Activated T-cell treated with anti-CD3 and anti-CD28 coated beads, Interleukin-2, amount 50 U/mL, for 72 hours (primary cell): ENCODE measurements at places on chromosomes 1 and 21. TPM values are rescaled to one million over a fixed set of nuclear protein-coding genes. Genes with fewer than 3 reads are reported as not detected.

GRCh38 chr1:194369060-194369459 lies 1182.6 kb upstream of the B3GALT2 start:
- H3K36me3 ChIP-seq: no peaks in the 10 kb centered on the region
- no peak overlapping the region for H3K27ac ChIP-seq
- H3K4me3 ChIP-seq: no peak overlapping the region
- no peaks in the 10 kb centered on the region for H3K4me1 ChIP-seq

DNA sequence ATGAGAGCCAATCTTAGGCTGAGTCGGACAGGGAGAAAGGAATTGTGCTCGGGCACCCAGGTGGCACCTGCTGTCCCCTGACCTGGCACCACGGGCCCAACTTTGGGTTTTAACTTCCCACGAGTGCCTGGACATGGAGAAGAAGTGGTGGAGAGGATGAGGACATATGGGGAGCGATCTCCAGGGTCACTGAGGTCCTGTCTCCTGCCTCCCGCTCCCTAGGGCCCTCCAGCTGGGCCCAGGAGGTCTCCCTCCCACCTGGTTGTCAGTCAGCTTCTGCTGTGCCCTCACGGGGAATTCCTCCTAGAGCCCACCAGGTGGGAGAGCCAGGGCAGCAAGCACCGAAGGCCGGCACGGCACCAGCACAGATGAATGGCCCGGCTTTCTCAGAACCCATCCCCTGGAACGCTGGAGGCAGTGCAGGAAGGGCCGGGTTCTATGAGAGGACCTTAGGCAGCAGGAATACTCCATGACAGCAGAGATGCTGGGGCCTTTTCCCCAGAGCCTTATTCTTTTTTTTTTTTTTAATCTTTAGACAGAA lies 435.5 kb downstream of the CAMTA1 start:
- no peaks in the 10 kb centered on the region for H3K36me3 ChIP-seq
- no peaks in the 10 kb centered on the region for H3K4me1 ChIP-seq
- H3K27me3 ChIP-seq: peaks cover 27% of the 10 kb centered on the region

GRCh38 chr1:111990026-111990877 lies 784 bp upstream of the KCND3 start:
- H3K4me3 ChIP-seq: peak overlapping the region; percentile 81
- peaks cover 76% of the 10 kb centered on the region for H3K27me3 ChIP-seq
- H3K4me1 ChIP-seq: peaks cover 7% of the 10 kb centered on the region
- H3K36me3 ChIP-seq: no peaks in the 10 kb centered on the region
- H3K27ac ChIP-seq: no peak overlapping the region

GRCh38 chr1:55959136-55959548 lies 620.2 kb downstream of the PLPP3 start:
- no peak overlapping the region for H3K27ac ChIP-seq
- H3K27me3 ChIP-seq: peaks cover 6% of the 10 kb centered on the region

The PLA2G4A gene
- total RNA-seq: 4.9 TPM

GRCh38 chr1:155504207-155504606 lies 58.4 kb downstream of the ASH1L start:
- H3K4me1 ChIP-seq: peaks cover 45% of the 10 kb centered on the region
- no peak for DNase-seq
- H3K27ac ChIP-seq: peak overlapping the region; percentile 23

GRCh38 chr1:172628401-172628800 lies 30.5 kb upstream of the FASLG start:
- peaks cover 54% of the 10 kb centered on the region for H3K4me1 ChIP-seq
- H3K27me3 ChIP-seq: peaks cover 9% of the 10 kb centered on the region
- H3K4me3 ChIP-seq: no peak overlapping the region
- no peak for DNase-seq
- peaks cover 3% of the 10 kb centered on the region for H3K36me3 ChIP-seq

The CD84 gene
- 10.2 TPM for total RNA-seq

DNA sequence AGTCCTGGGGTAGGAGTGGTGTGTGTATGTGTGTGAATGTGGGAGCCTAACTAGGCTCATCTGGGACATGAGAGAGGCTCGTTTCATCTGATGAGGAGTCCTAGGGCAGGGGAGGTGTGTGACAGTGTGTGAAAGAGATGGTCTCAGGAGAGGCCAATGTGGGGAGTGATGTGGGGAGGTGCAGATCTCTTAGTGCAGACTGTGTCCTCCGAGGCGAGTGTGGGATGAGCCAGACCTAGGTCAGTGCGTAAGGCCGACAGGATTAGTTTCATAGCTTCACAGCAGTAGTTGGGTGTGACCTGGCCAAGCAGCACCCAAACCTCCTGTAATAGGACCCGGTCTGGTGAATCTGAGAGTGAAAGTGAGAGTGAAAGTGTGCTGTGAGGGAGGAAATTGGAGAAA lies 94.7 kb downstream of the LIPI start:
- no peak overlapping the region for H3K27ac ChIP-seq
- no peak for DNase-seq
- peaks cover 3% of the 10 kb centered on the region for H3K36me3 ChIP-seq

The GNAT2 gene
- 0.17 TPM for total RNA-seq

- no peaks in the 10 kb centered on the region for H3K27me3 ChIP-seq
- no peaks in the 10 kb centered on the region for H3K4me1 ChIP-seq
- no peak overlapping the region for H3K4me3 ChIP-seq
- DNase-seq: no peak
These were observed 14.0 kb upstream of the PABPC4 start for GRCh38 chr1:39590546-39590945.

GRCh38 chr1:27058966-27059669 lies 46.5 kb upstream of the TENT5B start:
- no peak overlapping the region for H3K4me3 ChIP-seq
- no peaks in the 10 kb centered on the region for H3K4me1 ChIP-seq
- H3K27me3 ChIP-seq: no peaks in the 10 kb centered on the region

GRCh38 chr1:175530183-175530582 lies 213.2 kb downstream of the TNR start:
- no peak overlapping the region for H3K4me3 ChIP-seq
- DNase-seq: no peak
- no peak overlapping the region for H3K27ac ChIP-seq
- peaks cover 18% of the 10 kb centered on the region for H3K27me3 ChIP-seq
- H3K4me1 ChIP-seq: no peaks in the 10 kb centered on the region

DNA sequence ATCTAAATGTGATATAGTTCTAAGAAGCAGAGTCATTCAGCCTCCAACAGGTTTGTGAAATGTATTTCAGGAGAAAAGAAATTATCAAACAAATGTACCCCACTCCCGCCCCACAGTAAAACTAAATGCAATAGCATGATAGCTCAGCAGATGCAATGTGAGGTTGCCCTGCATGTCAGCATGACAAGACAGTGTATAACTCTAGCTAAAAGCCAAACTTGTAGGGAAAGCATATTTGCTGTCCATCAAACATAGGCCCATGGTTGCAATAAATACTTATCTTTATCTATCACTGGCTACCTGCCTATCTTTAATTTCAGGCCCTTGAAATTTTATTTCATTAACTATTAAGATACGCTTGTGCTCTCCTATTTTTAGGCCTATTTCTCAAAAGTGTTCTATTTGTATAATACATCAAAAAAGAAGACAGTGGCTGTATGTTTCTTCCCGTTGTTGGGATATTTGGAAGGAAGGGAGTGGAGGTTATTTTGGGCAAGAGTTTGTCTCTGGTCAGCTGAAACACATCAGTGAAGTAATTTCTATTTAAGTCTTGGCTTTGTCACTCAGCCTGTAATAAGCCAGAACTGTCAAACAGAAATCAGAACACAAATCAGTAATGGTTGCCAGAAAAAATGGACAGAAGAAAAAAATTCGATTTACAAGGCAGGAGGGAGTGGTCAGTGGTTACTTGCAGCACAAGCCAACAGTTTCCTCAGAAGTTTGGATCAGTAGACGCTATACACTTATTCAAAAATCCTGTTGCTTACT lies 307.4 kb upstream of the ADGRL2 start:
- no peak overlapping the region for H3K4me3 ChIP-seq
- H3K27ac ChIP-seq: no peak overlapping the region
- H3K36me3 ChIP-seq: peaks cover 4% of the 10 kb centered on the region
- H3K27me3 ChIP-seq: no peaks in the 10 kb centered on the region
- no peaks in the 10 kb centered on the region for H3K4me1 ChIP-seq
- no peak for DNase-seq

The LCA5L gene
- not detected for total RNA-seq

DNA sequence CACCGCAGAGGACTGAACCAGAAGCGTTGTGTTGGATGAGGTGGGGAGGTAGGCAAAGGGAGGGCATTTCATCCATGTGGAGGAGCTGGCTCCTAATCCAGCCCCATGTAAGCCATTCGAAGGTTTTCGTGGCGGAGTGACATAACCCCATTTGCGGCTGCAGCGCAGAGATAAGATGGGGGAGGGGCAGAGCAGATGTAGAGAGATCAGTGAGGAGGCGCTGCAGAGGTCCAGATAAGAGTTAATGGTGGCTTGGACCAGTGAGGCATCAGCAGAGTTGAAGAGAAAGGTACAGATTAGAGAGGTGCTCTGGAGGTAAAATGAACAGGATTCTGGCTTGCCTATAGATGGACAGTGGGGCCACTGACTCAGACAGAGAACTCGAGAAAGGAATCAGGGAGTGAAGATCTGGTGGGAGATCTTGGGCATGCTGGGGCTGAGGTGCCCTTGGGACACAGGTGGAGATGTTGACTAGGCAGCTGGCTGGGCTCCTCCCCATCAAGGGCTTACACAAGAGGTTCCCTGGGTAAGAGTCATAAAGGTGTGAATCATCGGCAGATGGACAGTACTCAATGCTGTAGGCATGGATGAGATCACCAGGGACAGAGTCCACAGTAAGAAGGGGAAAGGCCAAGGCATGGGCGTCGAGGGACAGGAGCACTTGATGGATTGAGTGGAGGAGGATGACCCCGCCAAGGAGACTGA lies 7.8 kb upstream of the PTPRF start:
- DNase-seq: no peak
- H3K27ac ChIP-seq: no peak overlapping the region
- H3K4me3 ChIP-seq: no peak overlapping the region
- peaks cover 49% of the 10 kb centered on the region for H3K27me3 ChIP-seq
- no peaks in the 10 kb centered on the region for H3K36me3 ChIP-seq

The ATP6V1G3 gene
- not detected for total RNA-seq

- H3K27ac ChIP-seq: no peak overlapping the region
- no peak for DNase-seq
- H3K27me3 ChIP-seq: no peaks in the 10 kb centered on the region
- H3K4me1 ChIP-seq: peaks cover 13% of the 10 kb centered on the region
- peaks cover 11% of the 10 kb centered on the region for H3K36me3 ChIP-seq
These were observed 115.7 kb downstream of the LIPI start for GRCh38 chr21:14095056-14095455.

The HPDL gene
- total RNA-seq: 5.9 TPM

- peaks cover 71% of the 10 kb centered on the region for H3K27me3 ChIP-seq
- H3K4me1 ChIP-seq: peaks cover 22% of the 10 kb centered on the region
- DNase-seq: no peak
- no peaks in the 10 kb centered on the region for H3K36me3 ChIP-seq
These were observed 20.3 kb upstream of the LMX1A start for GRCh38 chr1:165376811-165377311.

The RALGPS2 gene
- total RNA-seq: 16.5 TPM

DNA sequence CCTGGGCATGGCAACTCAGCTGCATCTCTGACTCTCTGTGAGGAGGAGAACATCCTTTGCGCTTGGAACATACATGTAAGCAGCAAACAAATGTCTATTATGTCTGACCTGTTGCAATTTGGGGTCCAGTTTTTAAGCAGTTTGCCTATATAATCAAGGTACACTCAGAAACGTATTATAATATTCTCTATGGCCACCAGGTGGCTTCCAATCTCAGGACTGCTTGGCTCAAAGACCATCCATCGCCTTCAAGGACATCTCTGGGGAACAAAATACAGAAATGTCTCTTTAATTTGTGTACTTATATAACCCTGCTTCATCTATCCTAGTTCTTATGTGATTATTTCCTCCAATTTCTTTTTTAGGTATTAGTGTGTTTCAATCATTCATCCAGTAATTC lies 227.2 kb downstream of the OLFM3 start:
- no peak overlapping the region for H3K27ac ChIP-seq
- H3K4me3 ChIP-seq: no peak overlapping the region
- H3K27me3 ChIP-seq: peaks cover 6% of the 10 kb centered on the region
- no peak for DNase-seq

GRCh38 chr1:109993885-109994284 lies 9.3 kb downstream of the AHCYL1 start:
- peak overlapping the region; percentile 91 for H3K27ac ChIP-seq
- H3K4me1 ChIP-seq: peaks cover 46% of the 10 kb centered on the region
- H3K36me3 ChIP-seq: no peaks in the 10 kb centered on the region
- no peak for DNase-seq

The AMY2B gene
- total RNA-seq: 14.2 TPM
